ENCODE measurements at places on chromosomes 3 and 15. TPM values are rescaled to one million over a fixed set of nuclear protein-coding genes. Genes with fewer than 3 reads are reported as not detected.

ZPLD1 gene
- not detected for total RNA-seq

FBN1 gene
- total RNA-seq = 0.24 TPM

GRAMD2A gene
- total RNA-seq = not detected

SLC9C1 gene
- not detected for total RNA-seq

LRTM1 gene
- not detected for total RNA-seq

ALPK3 gene
- 0.13 TPM for total RNA-seq

MKRN2 gene
- 37.7 TPM for total RNA-seq

OXTR gene
- total RNA-seq = 0.41 TPM

GRK7 gene
- not detected for total RNA-seq

GP9 gene
- not detected for total RNA-seq

PLS1 gene
- 4.6 TPM for total RNA-seq

COLQ gene
- total RNA-seq = 1.3 TPM

HRG gene
- not detected for total RNA-seq

MIX23 gene
- total RNA-seq = 143 TPM

CELSR3 gene
- total RNA-seq = 15.0 TPM

PCLAF gene
- 31.7 TPM for total RNA-seq

Measured in activated T-cell treated with anti-CD3 and anti-CD28 coated beads, Interleukin-2, amount 50 U/mL, for 4 hours (primary cell).